ENCODE measurements at places on chromosomes 2 and 18. TPM values are rescaled to one million over a fixed set of nuclear protein-coding genes. Genes with fewer than 3 reads are reported as not detected.

EDAR gene
- polyA plus RNA-seq, result 3.0 TPM

DNA sequence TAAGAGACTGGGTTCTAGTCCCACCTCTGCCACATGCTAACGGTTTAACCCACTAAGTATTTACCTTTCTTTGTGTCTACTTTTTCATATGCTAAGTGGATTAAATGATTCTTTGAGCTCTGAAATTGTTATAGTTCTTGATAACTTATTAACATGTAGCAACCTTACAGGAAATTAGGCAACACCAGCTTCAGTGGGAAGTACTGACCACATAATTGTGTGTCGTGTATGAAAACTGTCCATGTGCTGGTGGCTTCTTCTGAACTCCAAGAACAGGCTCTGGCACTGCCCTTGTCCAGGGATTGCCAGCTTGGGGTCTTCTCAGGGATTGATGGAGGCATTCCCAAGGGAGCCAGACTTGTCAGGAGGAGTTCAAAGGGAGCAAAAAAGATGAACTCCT, 427.7 kb downstream of the TGIF1 start:
- DNase-seq, result no peak

DNA sequence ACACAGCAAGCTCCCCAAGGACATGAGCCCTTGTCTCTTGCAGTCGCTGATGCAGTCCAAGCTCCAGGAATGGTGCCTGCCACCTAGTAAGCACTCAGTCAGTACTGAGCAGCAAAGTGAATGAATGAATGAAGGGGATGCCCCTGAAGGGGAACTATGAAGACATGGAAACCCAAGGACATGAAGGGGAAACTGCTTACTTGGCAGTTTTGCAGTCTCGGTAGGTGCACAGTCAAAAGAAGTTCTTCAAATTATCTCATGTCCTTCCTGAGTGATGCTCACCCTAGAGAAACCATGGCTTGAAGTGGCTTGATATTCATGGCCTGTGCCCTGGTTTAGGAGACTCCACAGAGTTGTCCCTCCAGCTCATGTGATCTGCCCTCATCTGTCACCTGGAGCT, 102.1 kb upstream of the DLX2 start:
- DNase-seq, result no peak

FAM98A gene
- polyA plus RNA-seq, result 54.1 TPM

DNA sequence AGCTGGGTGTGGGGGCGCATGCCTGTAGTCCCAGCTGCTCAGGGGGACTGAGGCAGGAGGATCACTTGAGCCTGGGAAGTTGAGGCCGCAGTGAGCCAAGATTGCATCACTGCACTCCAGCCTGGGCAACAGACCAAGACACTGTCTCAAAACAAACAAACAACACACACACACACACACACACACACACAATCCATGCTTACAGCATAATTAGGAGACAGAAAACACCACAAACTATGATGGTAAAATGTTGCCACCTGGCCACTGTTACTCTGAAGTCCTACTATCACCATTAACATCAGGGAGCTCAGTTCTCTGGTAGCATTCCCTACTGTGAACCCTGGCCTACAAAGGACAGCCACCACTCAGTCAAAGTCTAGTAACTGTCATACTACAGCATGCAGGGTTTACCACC, 18.3 kb downstream of the DNPEP start:
- no peak for DNase-seq

GRCh38 chr2:148875387-148876051, 492 bp downstream of the KIF5C start:
- DNase-seq, result no peak

DNA sequence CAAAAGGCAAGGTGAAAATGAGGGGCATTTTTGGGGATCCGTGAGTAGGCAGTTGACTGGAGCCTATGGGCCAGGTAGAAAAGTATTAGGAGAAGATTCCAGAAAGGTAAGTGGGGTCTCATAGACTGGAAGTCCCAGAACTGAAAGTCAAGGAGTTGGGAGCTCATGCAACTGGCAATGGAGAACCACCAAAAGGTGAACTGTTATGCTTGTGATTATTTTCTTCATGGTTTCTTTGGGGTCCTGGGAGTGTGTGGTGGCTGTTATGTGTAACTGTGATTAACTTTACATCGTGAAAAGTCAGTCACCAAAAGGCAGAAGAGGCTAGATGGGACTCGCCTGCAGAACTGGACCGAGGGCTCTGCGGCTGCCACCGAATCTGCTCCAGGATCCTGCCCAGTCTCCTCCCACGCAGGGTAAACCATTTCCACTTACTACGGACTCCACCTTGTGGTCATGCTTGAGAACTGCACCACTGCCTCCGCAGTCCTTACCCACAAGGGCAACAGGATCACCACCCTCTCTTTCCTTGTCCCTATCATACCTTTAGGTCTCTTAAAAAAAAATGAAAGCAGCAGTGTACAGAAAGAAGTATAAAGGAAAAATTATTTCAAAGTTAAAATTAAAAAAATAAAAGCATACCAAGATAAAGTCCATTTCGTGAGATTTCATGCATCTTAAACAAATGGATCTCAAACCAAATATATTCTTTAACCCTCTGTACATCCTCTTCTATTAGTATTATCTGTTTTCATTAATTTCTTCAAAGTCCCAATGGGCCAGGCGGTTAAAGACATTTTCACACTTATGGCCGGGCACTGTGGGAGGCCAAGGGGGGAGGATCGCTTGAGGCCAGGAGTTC, 15.6 kb upstream of the CEP68 start:
- DNase-seq, result no peak

TMEFF2 gene
- polyA plus RNA-seq, result 19.9 TPM

TSPYL6 gene
- not detected for polyA plus RNA-seq

Measured in right renal cortex interstitium (tissue), 3 donors.